CD8-positive, alpha-beta T cell (primary cell): ENCODE measurements at places on chromosomes 7 and 10.

- no peak for DNase-seq
Measured at GRCh38 chr10:36336315-36336714, 694.2 kb upstream of the FZD8 start.

- no peak for DNase-seq
Measured at GRCh38 chr7:47873762-47874161, 74.5 kb downstream of the PKD1L1 start.

GRCh38 chr7:70710011-70710480 lies 421.9 kb upstream of the GALNT17 start:
- DNase-seq = no peak

GRCh38 chr10:44865289-44865671 lies 45.9 kb upstream of the TMEM72 start:
- no peak for DNase-seq

DNA sequence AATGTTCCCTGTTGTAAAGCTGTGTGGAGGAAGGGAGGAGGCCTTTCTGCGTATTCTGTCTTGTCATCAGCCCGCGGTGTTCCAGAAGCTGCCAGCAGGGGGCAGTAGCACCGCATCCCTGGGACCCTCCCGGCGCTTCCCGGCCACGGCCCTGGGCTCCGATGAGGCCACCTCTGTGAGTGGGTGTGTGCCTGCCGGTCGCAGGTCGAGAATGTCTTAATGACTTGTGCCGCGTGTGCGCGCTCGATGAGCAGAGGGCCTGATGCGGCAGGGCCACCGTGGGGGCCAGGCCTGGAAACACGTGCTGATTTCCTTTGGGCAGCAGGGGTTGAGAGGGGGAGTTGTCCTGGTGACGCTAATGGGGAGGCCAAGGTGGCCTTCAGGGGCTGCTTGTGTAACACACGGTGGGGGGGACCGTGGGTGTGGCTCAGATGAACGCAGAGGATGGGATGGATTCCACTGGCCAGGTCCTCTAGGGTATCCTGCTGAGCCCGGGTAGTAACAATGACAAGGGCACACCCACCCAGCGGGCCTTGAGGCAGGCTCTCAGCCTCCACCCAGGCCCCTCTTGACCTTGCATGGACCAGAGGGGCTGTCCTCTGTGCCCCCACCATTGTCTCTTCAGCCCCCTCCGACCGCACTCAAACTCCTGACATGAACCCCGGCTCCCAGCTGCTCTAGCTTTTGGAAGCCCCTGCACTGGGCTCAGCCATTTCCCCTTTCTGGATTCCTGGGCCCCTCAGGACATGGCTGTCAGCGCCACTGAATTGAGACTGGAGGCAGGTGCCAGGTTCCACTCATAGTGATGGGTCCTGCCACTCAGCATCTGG lies 135.9 kb upstream of the PODXL start:
- DNase-seq = peak; percentile 19

- no peak for DNase-seq
Measured at GRCh38 chr10:3142146-3142875, 30.3 kb downstream of the PITRM1 start.

GRCh38 chr10:48365668-48366067 lies 59.2 kb downstream of the MAPK8 start:
- DNase-seq = no peak

DNA sequence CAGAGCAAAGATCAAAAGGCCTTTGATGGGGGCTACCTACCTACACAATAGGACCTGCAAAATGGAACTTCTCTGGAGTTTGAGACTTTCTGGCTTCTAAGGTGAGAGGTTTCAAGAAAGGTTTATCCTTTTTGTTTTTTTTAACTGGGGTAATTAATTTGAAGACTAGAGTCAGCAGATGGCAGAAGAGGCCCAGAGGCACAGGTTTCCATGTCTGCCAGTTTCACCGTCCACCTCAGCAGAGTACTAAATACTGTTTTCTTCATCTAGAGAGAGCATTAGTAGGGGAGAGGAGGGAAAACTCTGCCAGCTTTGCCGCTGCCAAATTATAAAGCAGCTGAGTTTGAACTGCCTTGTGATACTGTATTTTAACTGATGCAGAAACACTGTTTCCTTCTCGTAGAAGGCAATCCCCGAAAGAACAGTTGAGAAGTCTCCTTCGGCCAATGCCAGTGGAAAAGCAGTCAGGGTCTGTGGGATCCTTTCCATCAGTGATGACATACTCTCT lies 138.7 kb downstream of the SLC25A13 start:
- no peak for DNase-seq

DNA sequence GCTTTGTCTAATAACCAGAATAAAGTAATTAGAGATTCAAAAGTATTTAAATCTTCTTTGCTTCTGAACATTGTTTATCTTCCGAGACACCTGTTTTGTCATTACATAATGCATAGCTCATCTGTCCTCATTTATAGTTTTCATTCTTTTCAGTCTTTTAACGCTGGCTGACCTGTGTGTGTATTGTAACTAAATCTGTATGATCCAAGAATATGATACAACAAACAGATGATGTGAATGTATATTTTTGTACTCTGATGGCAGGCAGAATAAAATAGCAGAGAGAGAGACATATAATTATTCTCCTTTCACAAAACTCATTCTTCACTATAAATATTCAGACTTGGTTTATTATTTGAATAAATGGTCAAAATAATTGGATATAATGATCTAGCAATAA lies 80.6 kb downstream of the ORC5 start:
- DNase-seq = no peak

DNA sequence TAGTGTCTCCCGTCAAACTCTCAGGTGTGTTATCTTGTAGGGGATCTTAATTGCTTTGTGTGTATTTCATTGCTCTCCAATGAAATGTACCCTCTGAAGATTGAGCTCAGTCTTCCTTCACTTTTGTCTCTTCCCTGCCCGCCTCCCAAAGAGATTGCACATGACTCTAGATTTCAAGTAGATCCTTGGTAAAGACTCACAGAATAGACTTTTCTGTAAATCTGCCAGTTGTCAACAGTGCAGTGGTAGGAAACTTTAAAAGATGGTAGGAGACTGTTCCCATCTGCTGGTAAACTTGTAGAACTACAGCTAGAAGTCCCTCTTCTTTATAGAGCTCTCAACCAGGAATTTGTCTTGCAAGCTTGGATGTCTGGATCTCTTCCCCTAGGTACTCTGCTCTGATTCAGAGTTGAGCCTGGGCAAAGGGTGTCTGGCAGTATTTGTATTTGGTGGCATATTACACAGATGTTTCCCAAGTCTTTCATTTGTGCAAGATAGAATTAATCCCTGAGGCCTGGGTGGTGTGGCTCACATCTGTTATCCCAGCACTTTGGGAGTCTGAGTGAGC lies 9.6 kb downstream of the CCL26 start:
- DNase-seq = no peak
